ENCODE measurements at places on chromosomes 5 and 9. TPM values are rescaled to one million over a fixed set of nuclear protein-coding genes. Genes with fewer than 3 reads are reported as not detected.

GNA14 gene
- 5.1 TPM for total RNA-seq

DNA sequence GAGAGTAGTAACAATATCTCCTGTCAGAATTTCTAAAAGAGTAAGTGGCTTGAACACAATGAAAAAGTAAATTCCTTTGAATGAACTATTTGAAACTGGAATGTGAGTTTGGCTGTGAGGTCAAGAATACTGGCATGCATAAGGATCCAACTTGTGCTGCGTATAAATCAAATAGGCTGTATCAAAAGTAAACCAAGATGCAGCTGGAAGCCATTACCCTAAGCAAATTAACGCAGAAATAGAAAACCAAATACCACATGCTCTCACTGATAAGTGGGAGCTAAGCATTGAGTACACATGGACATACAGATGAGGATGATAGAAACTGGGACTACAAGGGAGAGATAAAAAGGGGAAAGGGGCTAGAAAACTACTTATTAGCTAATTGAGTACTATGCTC, 24.0 kb upstream of the SRFBP1 start:
- H3K27ac ChIP-seq = no peak overlapping the region
- H3K27me3 ChIP-seq = no peaks in the 10 kb centered on the region
- H3K4me3 ChIP-seq = no peak overlapping the region

- no peak overlapping the region for H3K27ac ChIP-seq
- peaks cover 7% of the 10 kb centered on the region for H3K27me3 ChIP-seq
- H3K4me1 ChIP-seq = no peaks in the 10 kb centered on the region
- no peak overlapping the region for H3K4me3 ChIP-seq
- no peak for DNase-seq
Observed at GRCh38 chr9:109168170-109168569, 1.1 kb upstream of the FRRS1L start.

DNA sequence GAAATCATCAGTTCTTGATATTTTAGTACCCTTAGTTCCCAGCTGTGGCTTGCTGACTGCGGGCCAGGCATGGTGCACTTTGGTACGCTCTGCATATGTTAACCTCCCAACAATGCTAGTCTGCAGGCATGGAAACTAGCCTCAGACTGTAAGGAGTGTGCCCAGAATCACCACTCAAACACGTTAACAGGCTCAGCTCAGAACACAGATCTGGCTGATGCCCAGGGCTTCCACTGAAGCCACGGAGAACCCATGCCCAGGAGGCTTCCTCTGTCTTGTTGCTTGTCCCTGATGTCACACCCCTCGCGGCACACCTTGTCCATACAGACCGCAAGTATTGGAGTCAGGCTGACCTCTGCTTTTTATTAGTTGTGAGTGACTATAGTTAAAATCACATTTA, 187.2 kb upstream of the OTULINL start:
- DNase-seq = no peak
- peaks cover 24% of the 10 kb centered on the region for H3K4me1 ChIP-seq
- no peak overlapping the region for H3K27ac ChIP-seq

GRCh38 chr9:123246534-123246933, 21.9 kb downstream of the STRBP start:
- H3K36me3 ChIP-seq = no peaks in the 10 kb centered on the region
- H3K27me3 ChIP-seq = no peaks in the 10 kb centered on the region
- no peak overlapping the region for H3K27ac ChIP-seq
- no peak for DNase-seq
